ENCODE measurements at places on chromosomes 5 and 9.

DNA sequence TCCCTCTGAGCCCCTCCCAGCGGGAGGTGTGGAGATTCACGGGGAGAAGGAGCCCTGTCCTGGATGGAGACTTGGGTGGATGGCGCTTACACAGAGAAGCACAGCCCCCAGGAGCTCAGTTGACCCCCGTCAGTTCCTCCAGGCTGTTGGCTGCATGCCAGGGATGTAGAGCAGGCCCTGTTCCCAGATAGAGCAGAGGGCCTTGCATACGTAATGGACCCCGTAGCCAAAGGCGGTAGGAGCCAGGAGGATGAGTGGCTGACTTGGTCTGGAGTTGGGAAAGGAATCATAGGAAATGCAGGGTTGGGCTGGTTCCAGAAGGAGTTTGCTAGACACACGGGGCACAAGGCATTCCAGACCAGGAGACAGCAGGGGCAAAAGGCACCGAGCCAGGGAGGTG is 2.5 kb downstream of the PMPCA start:
- DNase-seq: no peak

GRCh38 chr9:135230386-135230765 is 142.9 kb downstream of the OLFM1 start:
- no peak for DNase-seq

DNA sequence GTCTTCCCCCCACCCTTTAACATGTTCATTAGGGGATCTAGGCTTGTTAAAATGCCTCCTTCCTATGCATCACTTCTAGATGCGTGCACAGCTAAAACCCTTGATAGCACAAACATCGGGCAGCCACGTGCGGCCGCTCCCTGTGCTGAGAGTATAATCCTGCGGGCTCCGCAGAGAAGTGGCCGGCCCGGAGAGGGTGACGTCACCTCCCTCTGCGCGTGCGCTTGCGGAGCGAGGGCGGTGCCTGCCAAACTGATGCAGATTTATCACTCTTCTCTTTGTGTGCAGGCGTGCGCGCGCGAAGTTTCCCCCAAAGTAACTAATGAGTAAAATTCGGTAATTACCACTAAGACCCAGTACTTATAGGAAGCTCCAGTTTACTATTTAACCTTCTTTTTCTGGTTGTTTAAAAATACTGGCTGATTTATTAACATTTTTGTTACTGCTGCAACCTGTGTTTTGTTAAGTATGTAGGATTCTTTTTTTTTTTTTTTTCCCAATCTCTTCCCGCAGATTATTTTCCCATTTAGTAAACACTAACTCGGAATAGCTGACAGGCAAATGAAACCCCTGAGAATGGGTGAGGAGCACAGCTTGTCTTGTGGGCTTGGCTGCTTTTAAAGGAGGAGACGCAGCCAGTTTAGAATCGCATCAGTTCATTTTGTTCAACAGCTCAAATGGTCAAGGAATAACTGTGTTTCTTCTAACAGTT is 121.6 kb downstream of the TRIO start:
- peak; percentile 86 for DNase-seq

DNA sequence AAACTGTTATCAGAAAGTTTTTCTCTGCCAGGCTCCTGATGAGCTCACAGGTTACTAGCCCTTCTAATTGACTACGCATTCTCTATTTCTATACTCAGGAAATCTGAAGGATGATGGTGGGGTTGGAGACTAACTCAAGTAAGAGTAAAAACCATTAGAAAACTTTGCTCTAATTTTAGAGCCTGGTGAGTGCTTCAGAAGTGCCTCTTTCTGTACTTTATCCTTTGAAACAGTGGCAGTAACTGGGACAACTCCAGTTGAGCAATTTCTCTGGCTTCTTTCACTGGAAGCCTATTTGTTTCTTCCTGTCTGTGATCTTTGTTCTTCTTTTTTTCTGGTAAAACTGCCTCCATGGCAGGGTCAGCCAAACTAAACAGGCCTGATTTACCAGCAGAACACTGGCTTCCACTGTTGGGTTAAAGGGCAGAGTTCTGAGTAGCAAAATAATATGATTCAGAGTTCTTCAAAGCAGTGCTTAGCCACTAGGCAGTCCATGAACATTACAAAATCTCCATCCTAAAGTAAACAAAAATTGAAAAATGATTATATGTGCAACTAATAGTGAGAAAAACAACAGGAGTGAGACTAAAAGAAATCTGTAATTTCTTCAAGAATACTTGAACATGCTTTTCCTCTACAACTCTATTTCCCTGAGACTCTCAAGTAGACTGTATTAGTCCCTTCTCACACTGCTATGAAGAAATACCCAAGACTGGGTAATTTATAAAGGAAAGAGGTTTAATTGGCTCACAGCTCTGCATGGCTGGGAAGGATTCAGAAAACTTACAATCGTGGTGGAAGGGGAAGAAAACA is 79.8 kb downstream of the MROH2B start:
- DNase-seq: no peak

- no peak for DNase-seq
Observed at GRCh38 chr5:156219483-156220005, 107.4 kb upstream of the SGCD start.

DNA sequence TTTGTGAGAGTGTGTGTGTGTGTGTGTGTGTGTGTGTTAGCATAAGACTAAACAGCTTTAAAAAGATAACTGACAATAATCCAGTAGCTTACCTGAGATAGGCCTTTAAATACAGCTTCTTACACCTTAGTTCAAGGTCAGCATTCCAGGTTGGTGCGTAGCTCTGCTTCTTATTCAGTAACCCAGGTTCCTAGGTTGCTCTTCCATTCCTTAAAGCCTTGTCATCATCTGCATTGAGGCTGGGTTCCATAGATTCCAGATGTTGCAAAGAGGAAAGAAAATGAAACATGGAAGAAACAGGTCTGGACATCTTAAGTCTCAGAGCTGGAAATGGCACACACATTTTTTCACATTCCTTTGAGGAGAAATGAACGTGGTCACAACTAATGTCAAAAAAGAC is 53.9 kb upstream of the CAMK4 start:
- DNase-seq: no peak

GRCh38 chr5:160023007-160023907 is 14.3 kb downstream of the TTC1 start:
- peak; percentile 41 for DNase-seq

- no peak for DNase-seq
Observed at GRCh38 chr9:136923881-136924280, 20.7 kb downstream of the FBXW5 start.

DNA sequence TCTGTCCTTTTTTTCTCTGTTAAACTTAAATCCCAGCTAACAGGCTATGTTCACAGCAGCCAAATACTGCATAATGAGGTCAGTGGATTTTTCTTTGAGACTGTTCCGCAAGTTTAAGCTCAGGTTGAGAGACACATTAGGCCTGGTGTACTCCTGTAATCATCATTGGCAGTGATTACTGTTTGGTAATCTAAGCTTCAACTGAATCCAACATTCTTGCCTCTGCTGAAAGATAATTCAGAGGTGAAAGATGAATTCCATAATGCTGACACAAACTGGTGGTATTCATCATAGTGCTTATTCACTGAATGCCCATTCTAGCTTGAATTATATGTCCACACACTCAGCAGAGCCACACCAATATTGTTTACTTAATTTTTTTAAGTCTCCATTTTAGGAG is 108.5 kb downstream of the NFIB start:
- no peak for DNase-seq

GRCh38 chr5:69517763-69518212 is 25.2 kb downstream of the OCLN start:
- no peak for DNase-seq

GRCh38 chr5:82513738-82514137 is 235.6 kb upstream of the RPS23 start:
- no peak for DNase-seq

GRCh38 chr5:60522292-60522905 is 177.6 kb downstream of the DEPDC1B start:
- no peak for DNase-seq

All from MV-4-11 (cell line).